Stimulated activated CD4-positive, alpha-beta T cell treated with anti-CD3 and anti-CD28 coated beads, Interleukin-1b, Interleukin-23, amount 100 ng/mL, for 4 hours (primary cell): ENCODE measurements at places on chromosomes 3 and 15.

DNA sequence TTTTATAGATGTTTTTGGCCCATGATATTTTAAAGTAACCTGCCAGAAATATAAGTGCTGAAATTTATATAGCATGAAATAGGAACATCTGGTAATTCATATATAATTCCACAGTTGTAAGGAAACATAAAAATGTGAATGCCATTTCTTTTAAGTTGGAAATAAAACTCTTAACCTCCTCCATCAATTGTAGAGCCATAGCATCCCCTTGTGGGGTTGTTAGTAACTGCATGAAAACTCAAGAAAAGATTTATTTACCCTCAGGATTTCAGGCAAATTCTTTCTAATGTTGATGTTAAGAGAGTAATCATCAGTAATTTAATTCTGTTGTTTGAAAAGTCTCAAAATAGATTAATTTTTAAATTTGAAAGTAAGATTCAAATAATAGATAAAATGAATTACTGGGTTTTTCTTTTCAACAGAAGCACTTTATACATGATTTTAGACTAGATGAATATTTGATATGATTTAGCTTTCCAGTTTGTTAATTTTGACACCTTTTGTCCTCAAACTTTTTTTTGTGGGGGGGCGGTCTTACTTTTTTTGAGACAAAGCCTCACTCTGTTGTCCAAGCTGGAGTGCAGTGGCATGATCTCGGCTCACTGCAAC is 74.7 kb downstream of the RASA2 start:
- peak; percentile 52 for DNase-seq

- no peak for DNase-seq
Observed at GRCh38 chr3:74845081-74845480, 230.6 kb upstream of the CNTN3 start.

GRCh38 chr3:13072600-13073325 is 466 bp downstream of the IQSEC1 start:
- DNase-seq, result no peak

DNA sequence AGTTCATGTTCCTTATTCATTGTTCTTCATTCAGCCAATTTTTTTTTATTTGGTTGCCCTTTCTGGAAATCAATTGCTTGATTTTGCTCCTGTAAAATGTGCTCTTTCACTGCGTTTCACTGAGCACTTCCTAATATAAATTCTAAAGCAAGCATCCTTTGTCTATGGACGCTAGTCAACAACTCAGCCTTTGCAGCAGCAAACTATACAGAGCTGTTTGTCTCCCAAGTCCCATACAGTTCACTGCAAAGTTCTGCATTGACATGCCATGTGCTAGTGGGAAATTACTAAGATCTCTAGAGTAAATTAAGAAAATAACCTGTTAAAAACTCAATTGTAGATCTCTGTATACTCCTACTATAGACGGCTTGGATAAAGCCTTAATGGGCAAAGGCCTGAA is 130.1 kb upstream of the BHLHE40 start:
- DNase-seq, result no peak

- DNase-seq, result no peak
Observed at GRCh38 chr3:143824735-143825385, 23.4 kb downstream of the SLC9A9 start.

GRCh38 chr15:89333959-89334509 is 590 bp downstream of the POLG start:
- no peak for DNase-seq
